ENCODE measurements at places on chromosomes 12 and 14. TPM values are rescaled to one million over a fixed set of nuclear protein-coding genes. Genes with fewer than 3 reads are reported as not detected.

GRCh38 chr14:43901911-43902673, 605.0 kb downstream of the FSCB start:
- no peak for DNase-seq

GRCh38 chr14:49621114-49621881, 699 bp downstream of the MGAT2 start:
- DNase-seq = no peak

DNA sequence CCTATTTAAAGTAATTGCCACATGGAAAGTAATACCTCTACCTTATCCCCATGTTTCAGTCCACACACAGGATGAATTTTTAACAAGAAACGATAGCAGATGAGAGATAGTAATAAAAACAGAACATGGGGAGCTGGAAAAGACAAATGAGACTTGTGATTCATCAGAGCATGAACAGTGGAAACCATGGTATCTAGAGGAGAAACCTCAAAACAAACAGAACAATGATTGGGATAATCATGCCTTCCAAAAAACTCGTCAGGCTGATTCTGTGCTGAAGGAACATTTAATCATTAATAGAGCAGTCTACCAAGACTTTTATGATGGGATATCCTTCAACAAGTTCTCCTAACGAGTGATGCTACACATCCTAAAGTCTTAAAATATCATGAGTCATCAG, 1390.7 kb downstream of the FSCB start:
- no peak for DNase-seq

- no peak for DNase-seq
Observed at GRCh38 chr12:44748950-44749468, 127.1 kb downstream of the NELL2 start.

Gene NPAS3
- 0.60 TPM for total RNA-seq

All from H1 (cell line).